ENCODE measurements at places on chromosomes 13 and 19.

GRCh38 chr19:18225355-18225701 lies 910 bp downstream of the PDE4C start:
- DNase-seq, result no peak

DNA sequence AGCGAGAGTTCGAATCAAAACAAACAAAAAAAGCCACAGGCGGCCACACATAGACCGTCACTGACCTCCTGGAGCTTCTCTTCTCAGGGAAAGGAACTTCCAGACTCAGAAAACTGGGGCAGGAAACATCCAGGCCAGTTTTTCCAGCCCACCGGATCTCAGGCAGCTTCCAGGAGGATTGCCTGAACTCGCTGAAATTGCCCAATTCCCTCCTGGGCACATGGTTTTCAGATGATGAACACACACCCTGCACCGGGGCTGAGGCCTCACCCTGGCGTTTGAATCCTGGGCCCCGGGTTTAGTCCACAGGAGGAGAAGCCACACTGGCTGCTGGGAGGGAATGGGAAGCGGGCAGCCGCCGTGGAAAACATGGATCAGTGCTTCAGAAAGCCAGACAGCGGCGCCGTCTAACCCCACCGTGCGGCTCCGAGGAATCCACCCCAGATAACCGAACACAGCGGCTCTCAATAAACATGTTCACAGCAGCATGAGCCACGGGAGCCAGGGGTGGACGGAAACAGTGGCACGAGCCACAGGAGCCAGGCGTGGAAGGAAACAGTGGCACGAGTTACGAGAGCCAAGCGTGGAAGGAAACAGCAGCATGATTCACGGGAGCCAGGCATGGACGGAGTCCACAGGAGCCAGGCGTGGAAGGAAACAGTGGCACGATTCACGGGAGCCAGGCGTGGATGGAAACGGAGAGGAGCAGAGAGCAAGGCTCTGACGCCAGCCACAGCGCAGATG lies 18.2 kb upstream of the PTBP1 start:
- peak; percentile 96 for DNase-seq

- no peak for DNase-seq
These were observed 40.0 kb upstream of the ISYNA1 start for GRCh38 chr19:18477974-18478373.

DNA sequence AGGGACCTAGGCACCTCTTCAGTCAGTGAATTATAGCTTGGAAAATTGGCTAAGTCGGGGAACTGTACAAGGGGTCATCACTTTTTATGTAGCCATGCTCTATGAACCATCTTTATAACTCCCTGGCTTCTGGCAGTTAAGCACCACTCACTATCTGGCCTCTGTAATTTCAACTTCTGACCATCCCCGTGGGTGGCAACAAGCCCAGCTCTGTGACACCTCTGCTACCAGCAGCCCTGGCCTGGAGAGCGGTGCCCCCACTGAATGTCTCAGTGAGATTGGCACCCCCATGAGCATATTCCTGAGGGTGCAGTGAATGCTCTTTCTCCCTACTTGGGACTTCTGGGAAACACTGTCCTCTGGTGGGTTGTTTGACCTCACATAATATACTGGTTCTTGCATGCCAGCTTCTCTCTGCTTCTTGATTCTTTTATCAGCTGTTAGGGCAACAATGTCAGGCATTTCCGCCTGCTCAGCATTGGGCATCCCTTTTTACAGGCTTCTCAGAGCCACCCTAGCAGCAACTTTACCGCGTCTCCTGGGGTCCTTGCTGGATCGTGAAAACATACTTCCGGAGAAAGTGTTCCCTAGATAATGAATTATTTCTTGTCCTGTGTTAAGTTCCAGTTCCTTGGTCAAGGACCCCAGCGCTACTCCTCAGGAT lies 10.4 kb downstream of the KL start:
- DNase-seq, result no peak

- DNase-seq, result no peak
These were observed 10.6 kb downstream of the FBXL3 start for GRCh38 chr13:77016251-77016812.

All from AG10803 (cell line).